ENCODE measurements at places on chromosomes 13 and 19. TPM values are rescaled to one million over a fixed set of nuclear protein-coding genes. Genes with fewer than 3 reads are reported as not detected.

- H3K27me3 ChIP-seq = no peaks in the 10 kb centered on the region
- H3K36me3 ChIP-seq = no peaks in the 10 kb centered on the region
- no peak for DNase-seq
Measured at GRCh38 chr19:39240421-39240820, 4.4 kb downstream of the IFNL3 start.

Gene PCDH8
- total RNA-seq = not detected

DNA sequence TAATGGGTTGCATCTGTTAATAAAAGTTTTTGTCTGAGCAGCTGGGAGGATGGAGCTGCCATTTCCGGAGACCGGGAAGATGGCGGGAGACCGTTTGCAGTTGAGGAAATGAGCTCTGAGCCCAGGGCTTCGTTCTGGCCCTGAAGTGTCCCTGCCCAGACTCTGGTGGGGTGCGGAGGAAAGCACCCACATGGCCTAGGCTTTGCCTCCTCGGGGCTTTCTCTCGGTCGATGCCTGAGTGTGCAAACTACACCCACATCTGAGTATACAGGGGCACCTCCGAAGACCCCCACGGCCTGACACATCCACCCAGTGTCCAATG lies 15.6 kb upstream of the NANOS3 start:
- H3K4me1 ChIP-seq = no peaks in the 10 kb centered on the region
- peak overlapping the region; percentile 22 for H3K4me3 ChIP-seq
- H3K36me3 ChIP-seq = no peaks in the 10 kb centered on the region
- H3K27me3 ChIP-seq = no peaks in the 10 kb centered on the region
- no peak for DNase-seq
- H3K27ac ChIP-seq = peak overlapping the region; percentile 89

GRCh38 chr13:114066956-114067355 lies 65.5 kb downstream of the RASA3 start:
- H3K36me3 ChIP-seq = no peaks in the 10 kb centered on the region
- no peaks in the 10 kb centered on the region for H3K27me3 ChIP-seq
- H3K27ac ChIP-seq = peak overlapping the region; percentile 96
- peaks cover 65% of the 10 kb centered on the region for H3K4me1 ChIP-seq

- H3K4me1 ChIP-seq = peaks cover 9% of the 10 kb centered on the region
- DNase-seq = no peak
- H3K27me3 ChIP-seq = no peaks in the 10 kb centered on the region
- peak overlapping the region; percentile 40 for H3K4me3 ChIP-seq
- no peak overlapping the region for H3K27ac ChIP-seq
Measured at GRCh38 chr19:15469513-15470297, 5.4 kb upstream of the RASAL3 start.

All from right atrium auricular region (tissue), 2 donors.